IPS DF 6.9 (cell line): ENCODE measurements at places on chromosomes 5 and 9.

DNA sequence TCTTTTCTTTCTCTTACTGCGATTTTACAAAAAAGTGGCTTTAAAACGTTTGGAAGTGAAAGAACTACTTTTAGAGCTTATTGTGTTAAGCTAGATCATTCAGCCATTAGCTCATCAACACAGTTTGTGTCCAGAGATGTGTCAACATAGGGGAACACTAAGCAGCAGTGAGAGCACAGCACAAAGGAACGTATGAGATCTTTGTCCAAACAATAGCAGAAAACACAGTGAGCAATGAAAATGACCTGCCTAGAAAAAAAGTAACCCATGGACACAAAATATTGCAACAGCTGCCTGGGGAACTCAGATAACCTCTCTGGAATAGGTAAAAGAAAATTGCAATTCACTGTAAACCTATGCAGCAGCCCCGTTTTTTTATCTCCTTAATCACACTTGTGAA is 372.5 kb downstream of the ARHGEF28 start:
- no peak for DNase-seq

- DNase-seq = no peak
Measured at GRCh38 chr9:18783909-18784308, 249.1 kb downstream of the SAXO1 start.

- DNase-seq = no peak
Measured at GRCh38 chr9:31347082-31347617, 1037.3 kb upstream of the ACO1 start.

DNA sequence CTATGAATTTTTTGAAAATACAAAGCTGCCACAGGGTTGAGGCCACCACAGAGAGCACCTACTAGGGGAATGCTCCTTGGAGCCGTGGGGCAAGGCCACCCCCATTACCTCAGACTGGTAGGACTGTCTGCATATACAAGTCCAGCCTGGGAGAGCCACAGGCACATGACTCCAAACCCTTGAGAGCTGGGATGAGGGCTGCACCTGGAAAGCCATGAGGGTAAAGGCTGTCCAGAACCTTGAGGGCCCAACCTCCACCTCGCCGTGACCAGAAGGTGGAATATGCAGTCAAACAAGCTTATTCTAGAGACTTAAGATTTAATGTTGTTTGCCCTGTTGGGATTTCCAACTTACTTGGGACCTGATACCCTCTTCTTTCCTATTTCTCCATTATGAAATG is 69.5 kb upstream of the TSLP start:
- DNase-seq = no peak

GRCh38 chr9:20984506-20984905 is 46.9 kb downstream of the HACD4 start:
- DNase-seq = no peak

GRCh38 chr9:19137282-19137681 is 10.0 kb upstream of the PLIN2 start:
- DNase-seq = no peak

GRCh38 chr9:106291786-106292185 is 571.2 kb upstream of the ZNF462 start:
- no peak for DNase-seq

- DNase-seq = no peak
Measured at GRCh38 chr9:18692268-18692667, 218.3 kb downstream of the ADAMTSL1 start.

DNA sequence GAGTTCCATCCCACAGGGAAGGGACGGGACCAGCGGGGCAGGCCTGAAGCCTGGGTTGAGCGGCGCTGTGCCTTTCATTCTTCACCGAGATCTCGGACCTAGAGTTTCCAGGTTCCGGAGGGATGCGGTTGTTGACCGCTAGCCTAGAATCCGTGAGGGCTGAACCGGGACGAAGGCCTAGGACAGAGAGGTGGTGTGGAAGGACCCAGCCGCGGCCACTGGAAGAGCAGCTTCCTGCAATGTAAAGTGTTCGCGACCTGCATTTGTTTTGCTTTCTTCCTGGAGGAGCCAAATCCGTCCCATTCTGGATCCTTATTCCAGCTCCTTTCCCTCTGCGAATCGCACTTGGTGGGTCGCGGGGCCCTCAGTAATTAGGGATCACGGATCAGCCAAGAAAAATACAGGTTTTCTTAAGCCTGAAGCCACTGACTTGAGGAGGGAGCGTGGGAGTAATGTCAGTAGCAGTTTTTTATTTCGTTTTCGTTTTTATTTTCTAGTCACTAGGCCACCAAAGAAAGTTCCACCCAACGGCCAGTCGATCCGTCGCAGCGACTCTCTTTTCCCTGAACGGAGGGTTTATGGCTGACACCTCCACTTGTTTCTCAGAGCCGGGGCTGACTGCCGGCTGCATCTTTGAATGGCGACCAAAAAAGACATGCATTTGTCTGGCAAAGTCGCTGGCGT is 48.6 kb downstream of the ANXA2R start:
- no peak for DNase-seq
